ENCODE measurements at places on chromosomes 5 and 9.

GRCh38 chr5:35124932-35125331, 77.2 kb upstream of the AGXT2 start:
- DNase-seq, result no peak

- DNase-seq, result no peak
Measured at GRCh38 chr5:115579216-115579615, 23.1 kb downstream of the TICAM2 start.

DNA sequence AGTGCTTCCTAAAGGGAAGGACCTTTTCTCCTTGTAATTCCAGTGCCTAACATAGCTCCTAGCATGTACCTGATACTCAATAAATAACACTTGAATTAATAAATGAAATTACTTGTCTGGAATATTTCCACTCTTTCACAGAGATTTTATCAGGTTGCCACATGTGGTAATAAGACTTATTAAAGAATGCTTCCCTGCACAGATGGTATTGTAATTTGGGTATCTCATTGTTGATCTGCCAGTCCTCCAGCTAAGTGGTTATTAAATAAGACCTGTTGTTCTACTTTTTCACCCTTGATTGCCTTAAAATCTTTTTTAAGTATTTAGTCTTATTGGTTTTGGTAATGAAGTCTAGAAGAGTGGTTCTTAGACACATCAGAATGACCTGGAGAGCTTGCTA, 28.1 kb upstream of the CETN3 start:
- DNase-seq, result no peak

DNA sequence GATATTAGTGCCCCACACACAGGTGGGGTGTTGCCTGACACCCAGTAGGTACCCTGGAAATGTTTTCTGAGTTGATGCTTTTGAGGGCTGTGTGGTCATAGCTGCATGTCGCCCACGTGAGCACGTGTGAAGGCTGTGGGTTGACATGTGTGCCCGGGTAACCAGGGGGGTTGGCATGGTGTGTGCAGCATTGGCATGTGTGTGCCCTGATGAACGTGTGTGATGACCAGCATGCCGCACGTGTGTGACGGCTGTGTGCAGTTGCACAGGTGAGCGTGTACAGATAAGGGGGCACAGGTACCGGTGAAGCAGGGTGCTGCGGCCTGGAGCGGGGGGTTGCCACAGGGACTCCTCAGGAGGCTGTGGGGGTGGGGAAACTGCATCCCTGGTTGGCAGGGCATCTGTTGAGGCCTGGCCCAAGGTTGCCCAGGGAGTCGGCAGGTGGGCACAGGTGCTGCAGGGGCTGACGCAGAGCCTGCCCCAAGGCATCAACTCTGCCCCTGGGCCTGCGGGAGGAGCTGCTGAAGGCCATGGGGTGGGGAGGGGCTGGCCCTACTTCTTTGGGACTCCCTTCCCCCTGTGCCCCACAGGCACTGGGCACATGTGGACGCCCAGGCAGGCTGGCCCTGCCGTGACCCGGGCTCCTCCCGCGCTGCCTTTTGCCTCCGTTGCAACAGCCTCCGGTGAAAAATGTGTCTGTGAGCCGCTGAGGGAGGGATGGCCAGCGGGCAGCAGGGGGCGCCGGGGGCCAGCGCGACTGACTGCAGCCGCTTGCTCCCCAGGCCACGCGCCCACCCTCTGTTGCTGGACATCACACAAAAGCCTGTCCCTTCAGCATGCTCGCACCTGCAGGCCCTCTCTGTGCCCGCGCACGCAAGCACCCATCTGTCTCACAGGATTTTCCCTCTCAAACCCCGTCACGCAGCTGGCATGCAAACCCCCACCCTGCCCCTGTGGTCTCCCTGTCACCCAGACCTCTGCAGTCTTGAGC, 2.2 kb downstream of the UNC5A start:
- DNase-seq, result no peak

DNA sequence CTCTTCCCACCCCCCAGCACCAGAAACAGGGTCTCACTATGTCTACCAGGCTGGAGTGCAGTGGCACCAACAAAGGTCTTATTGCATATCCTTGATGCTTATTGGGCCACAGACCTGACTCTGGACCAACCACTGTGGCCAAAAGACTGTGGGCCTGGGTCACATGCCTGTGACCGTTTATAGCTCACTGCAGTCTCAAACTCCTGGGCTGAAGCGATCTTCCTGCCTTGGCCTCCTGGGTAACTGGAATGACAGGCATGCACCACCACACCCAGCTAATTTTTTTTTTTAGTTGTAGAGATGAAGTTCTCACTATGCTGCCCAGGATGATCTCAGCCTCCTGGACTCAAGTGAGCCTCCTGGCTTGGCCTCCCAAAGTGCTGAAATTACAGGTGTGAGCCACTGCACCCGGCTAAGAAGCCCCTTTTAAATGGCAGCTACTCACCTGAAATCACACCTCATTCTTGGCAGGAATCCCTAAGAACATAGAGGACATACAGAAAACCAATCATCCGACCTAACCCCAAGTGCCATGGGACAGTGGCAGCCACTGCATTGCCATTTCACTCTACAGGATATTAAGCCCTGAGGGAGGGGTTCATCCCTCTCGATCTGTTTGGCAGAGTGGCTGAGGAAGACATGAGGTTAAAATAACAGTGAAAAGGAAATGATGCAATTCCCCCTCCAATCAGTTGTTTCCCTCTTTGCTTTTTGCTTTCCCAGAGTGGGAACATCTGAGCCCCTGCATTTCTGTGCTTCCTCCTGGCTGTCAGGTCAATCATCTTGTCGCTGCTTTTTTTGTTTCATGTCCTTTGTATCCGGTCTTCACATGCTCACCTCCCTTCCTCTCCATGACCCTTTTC, 74.6 kb downstream of the LRRC70 start:
- no peak for DNase-seq

DNA sequence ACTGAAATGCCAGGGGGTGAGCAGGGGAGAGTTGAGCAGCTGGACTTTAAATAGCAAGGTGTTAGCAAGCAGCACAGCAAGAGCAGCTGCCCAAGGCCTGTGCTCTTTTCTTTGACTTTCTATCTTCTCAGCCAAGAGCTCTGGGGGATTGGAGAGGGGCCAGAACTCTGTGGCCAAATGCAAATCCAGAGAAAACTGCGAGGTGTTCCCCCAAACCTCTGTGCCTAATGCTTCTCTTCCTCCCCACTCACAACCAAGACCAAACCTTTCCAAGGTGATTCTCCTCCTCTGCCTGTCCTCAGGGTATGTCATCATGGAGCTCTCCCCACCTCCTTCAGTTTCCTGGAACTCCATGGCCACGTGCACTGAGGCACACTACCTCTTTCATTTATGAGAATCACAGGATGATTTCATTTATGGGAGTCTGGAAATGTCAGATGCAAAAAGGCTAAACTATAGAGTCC, 118.7 kb upstream of the WWC1 start:
- DNase-seq, result no peak

GRCh38 chr9:73160868-73161267, 9.2 kb downstream of the ANXA1 start:
- no peak for DNase-seq

DNA sequence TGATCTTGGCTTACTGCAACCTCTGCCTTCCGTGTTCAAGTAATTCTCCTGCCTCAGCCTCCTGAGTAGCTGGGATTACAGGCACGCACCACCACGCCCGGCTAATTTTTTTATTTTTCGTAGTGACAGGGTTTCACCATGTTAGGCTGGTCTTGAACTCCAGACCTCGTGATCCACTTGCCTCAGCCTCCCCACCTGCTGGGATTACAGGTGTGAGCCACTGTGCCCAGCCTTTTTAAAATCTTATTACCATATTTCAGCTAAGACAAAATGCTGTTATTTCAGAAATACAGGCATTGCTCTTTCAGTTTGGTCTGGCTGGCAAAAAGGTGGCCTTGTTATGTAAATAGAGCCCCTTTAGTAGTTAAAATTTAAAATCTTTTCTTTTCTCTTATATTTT, 46.9 kb upstream of the GLDC start:
- DNase-seq, result no peak

GRCh38 chr5:100456615-100457014, 78.6 kb upstream of the FAM174A start:
- no peak for DNase-seq

GRCh38 chr5:77430726-77431125, 61.4 kb downstream of the WDR41 start:
- no peak for DNase-seq
